ENCODE measurements at places on chromosomes 1 and 21. TPM values are rescaled to one million over a fixed set of nuclear protein-coding genes. Genes with fewer than 3 reads are reported as not detected.

COL16A1 gene
- total RNA-seq: 247 TPM

EDARADD gene
- 2.3 TPM for total RNA-seq

GRCh38 chr1:221439747-221440501 lies 302.0 kb downstream of the DUSP10 start:
- DNase-seq: peak; percentile 96

OR2L5 gene
- not detected for total RNA-seq

DNA sequence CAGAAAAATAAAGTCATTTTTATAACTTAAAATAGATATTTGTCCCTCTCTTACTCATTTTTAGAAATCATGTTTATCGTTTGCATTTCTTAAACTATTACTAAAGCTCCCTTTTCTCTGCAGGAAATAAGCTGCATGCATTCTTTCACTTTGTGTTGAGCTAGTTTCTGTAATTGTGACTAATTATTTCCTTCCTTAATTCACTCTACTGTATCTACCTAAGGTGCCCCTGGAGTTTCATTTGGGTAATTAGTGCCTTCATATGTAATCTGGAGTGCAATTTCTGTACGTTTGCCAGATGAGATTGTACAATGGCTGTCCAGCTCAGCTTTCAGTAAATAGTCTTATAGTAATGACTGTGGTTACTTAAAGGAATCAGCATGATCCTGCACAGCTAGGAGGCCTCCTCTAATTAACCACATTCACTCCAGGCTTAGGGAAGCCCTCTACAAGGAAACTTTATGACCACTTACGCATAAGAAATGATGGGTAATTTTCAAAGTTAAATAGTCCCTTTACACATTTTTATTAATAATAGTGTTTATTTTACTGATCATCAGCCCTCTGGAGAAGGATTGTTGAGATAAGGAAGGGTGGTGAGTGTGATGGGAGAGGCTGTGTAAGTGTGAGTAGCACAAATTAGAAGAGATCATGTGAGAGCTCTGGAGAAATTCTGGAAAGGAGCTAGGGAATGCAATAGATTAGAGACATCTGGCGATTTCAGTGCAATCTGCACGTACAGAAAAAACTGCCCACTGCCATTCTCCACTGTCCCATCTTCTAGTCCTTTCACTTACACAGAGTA lies 86.8 kb downstream of the LRRC8C start:
- DNase-seq: peak; percentile 43

GRCh38 chr21:25328736-25329135 lies 278.5 kb downstream of the MRPL39 start:
- DNase-seq: peak; percentile 38

GRCh38 chr21:31460980-31461379 lies 116.9 kb upstream of the TIAM1 start:
- DNase-seq: no peak

KLHDC7A gene
- not detected for total RNA-seq

KCNC4 gene
- total RNA-seq: 29.3 TPM

GRCh38 chr1:1531947-1532346 lies 8.5 kb downstream of the TMEM240 start:
- DNase-seq: no peak

GRCh38 chr1:32241001-32241763 lies 5.8 kb upstream of the FAM167B start:
- peak; percentile 84 for DNase-seq

TNFRSF14 gene
- total RNA-seq: 13.3 TPM

- DNase-seq: peak; percentile 39
Observed at GRCh38 chr1:243345205-243345604, 89.4 kb downstream of the SDCCAG8 start.

GRCh38 chr1:234933475-234933874 lies 195.2 kb downstream of the TOMM20 start:
- peak; percentile 90 for DNase-seq

CTSS gene
- total RNA-seq: 2.5 TPM

IL23R gene
- total RNA-seq: not detected

DNA sequence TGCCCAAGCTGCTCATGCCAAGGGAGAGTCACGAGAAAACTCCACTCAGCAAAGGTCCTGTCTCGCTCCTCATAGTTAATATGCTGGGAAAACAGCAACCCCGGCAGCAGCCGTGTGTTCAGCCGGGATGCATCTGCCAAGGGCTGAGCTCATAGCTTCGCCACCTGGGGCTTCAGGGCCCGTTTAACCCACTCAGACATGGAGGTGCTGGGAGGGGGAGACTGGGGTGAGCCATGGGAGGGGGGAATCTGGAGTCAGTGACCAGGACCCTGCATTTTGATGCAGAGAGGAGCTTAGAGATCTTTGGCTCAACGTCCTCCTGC lies 283.4 kb downstream of the PTPRU start:
- peak; percentile 39 for DNase-seq

DNA sequence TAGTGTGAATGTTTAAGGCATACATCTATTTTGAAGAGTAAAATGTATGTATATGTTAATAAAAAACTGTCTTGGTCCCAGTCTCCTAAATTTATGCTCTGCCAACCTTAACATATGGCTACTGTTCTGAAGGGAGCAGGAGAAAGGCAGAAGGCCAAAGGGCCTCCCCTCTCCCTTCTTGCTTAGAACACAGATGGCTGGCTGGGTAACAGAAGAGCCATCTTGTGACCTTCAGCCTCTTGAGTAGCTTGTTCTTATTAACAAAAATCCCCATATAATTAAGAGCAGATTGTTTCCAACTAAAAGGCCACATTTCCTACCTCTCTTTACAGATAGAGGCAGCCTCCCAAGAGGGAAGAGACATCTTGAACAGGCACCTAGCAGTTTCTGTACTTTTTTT lies 36.1 kb downstream of the EPB41 start:
- DNase-seq: no peak

GRCh38 chr1:18175530-18176377 lies 68.2 kb downstream of the IGSF21 start:
- DNase-seq: no peak

DNA sequence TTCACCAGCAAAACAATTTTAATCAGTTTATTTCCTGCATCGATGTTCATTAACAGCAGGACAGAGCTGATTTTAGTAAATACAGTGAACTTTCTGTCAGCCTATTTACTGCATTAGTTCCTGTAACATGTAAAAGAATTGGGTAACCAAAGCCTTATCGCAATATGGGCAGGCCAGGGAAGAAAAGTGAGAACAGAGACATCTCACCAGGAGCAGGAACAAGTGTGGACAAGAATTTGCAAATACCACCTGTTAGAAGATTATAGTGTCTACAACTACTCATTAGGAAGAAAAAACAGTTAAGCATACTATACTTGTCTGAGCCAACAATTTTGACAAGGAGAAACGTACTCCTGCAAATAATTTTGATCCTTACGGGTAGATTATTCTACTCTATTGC lies 1293.9 kb downstream of the PLA2G4A start:
- DNase-seq: no peak

- peak; percentile 94 for DNase-seq
Observed at GRCh38 chr21:35565204-35565611, 495.1 kb downstream of the SETD4 start.

- DNase-seq: no peak
Observed at GRCh38 chr1:203665993-203666392, 39.4 kb downstream of the ATP2B4 start.
